ENCODE measurements at places on chromosomes 6 and 20. TPM values are rescaled to one million over a fixed set of nuclear protein-coding genes. Genes with fewer than 3 reads are reported as not detected.

GRCh38 chr20:47710665-47711045 lies 74.6 kb downstream of the SULF2 start:
- DNase-seq, result no peak

DNA sequence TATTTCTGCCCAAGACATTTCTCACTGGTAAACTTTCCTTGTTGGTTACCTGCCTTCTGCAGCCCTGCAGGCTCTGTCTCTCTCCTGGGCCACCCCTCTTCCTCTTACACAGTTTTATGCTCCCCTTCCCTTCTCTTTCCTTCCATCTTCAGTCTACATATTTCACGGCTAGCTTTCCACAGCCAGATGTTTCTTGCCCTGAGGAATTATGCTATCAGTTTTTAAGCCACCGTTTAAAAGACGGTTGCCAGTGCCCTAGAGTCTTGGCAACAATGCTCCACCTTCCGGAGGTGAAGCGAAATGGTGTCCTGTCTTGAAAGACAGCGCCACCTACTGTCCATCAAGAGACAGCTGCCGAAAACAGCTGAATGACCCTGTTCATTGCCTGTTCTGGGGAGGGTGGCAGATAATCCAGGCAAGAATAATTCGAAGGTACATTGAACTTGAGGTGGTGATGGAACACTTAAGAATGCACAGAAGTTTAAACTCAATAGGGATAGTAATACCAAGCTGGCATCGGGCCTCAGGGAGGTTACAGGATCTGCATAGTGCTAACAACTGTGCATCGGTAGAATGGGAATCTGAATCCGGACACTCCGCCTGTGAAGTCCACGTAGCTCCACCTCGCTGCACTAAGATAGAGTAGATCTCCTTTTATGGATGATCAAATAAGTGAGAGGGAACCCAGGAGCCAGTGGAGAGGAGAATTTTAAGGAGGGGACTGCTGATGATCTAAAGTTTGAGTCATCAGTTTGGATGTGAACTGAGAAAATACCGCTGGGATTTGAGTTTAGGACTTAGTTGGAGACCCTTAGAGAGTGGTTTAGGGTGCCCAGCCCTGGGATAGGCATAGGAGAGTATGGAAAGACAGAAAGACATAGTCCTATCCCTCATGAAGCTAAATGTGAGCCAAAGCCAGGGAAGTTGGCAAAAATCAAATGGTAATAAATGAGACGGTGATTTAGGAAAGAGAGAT lies 4.8 kb upstream of the TRIM40 start:
- peak; percentile 72 for DNase-seq

Gene C6orf163
- total RNA-seq, result 1.6 TPM

DNA sequence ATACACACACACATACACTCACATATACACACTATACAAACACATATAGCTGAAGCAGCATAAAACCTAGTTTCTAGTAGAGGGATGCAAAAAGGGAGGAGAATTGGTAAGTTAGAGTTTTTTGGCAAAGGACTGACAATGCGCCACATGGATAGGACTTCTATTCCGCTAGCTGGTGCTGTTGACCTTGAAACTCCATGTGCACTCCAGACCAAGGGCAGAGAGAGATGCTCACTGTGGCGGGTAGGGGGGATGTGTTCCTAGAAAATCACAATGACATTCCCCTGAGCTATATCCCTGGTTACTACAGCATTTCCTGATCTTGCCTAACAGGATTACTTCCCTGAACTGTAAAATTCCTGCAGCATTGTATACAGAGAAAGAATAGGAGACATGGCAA lies 19.2 kb downstream of the MICA start:
- no peak for DNase-seq

- DNase-seq, result peak; percentile 38
Observed at GRCh38 chr6:2843138-2843740, 1.6 kb upstream of the SERPINB1 start.

GRCh38 chr6:130120731-130121130 lies 102.0 kb downstream of the SAMD3 start:
- DNase-seq, result no peak

Gene TNFRSF21
- total RNA-seq, result 244 TPM

DNA sequence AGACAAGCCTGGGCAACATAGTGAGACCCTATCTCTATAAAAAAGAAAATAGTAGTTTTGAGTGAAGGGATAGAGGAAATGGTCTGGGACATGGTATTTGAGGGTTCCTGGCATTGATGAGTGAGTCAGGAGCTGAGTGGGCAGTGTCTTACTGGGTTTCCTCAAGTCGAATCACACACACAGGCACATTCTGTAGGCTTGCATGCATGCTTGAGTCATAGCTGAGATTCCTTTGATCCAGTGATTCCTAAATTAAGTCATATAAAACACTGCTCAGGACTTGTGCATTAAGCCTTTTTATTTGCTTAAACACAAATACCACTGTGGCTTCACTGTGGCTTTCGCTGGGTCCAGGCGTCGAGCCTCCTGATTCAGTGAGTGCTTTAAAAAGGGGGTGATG lies 71.8 kb upstream of the TMEM181 start:
- peak; percentile 100 for DNase-seq

DNA sequence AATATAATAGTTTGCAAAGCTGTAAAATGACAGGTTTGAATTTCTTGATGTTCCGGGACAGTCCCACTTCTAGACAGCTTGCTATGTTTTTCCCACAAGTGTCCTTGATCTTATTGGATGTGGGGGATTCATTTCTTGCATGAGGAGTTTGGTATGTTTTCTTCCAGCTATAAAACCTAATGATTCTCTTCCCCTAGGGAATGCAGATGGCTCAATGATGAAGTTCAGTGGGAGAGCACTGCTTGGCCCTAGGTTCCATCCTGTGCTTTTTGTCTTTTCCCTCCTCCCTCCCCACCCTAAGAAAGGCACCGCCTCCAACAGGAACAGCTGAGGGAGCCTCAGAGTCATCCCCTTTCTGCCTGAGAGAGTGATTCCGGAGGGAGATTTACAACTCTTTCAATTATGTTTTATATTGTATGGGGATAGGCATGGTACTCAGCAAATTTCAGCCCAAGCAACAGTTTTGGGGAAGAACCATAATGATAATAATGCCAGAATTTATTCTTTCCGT lies 149.2 kb downstream of the PHACTR1 start:
- DNase-seq, result no peak

GRCh38 chr20:31579245-31579644 lies 25.8 kb upstream of the ID1 start:
- DNase-seq, result no peak

- DNase-seq, result no peak
Observed at GRCh38 chr20:22576273-22576672, 8.1 kb downstream of the FOXA2 start.

Gene C20orf202
- total RNA-seq, result not detected

DNA sequence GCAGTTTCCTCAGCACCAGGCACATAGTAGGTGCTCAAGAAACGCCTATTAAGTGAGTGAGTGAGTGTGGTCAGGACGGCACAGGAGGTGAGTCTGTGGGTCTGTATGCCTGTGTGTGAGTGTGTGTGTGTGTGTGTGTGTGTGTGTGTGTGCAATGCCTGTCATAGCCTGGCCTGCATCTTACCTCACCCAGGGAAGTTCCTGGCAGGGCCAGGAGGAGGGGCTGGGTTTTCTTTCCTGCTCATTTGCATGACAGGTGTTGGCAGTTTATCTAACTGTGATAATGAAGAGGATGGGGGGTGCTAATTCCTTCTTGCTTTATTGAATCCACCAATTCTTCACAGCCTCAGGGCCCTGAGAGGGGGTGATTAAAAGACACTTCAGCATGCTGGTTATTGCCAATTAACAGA lies 146.7 kb upstream of the MLN start:
- no peak for DNase-seq

- DNase-seq, result no peak
Observed at GRCh38 chr6:168270274-168271172, 49.1 kb downstream of the DACT2 start.

DNA sequence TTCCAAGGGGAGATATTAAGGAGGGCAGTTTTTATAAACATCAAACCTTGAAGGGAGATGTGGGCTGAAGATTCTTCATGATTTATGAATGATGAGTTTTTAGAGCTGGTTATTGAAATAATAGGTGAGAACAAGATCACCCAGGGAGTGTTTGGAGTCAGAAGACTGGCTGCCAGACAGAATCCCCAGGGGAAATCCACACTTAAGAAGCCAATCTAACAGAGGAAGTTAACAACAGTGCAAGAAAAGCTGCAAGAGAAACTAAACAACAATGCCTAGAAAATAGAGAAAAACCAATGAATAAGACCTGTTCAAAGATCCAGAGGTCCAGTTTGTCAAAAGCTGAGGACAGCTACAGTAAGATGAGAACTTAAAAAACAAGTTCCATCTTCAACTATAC lies 167.9 kb upstream of the MAN1A1 start:
- no peak for DNase-seq

DNA sequence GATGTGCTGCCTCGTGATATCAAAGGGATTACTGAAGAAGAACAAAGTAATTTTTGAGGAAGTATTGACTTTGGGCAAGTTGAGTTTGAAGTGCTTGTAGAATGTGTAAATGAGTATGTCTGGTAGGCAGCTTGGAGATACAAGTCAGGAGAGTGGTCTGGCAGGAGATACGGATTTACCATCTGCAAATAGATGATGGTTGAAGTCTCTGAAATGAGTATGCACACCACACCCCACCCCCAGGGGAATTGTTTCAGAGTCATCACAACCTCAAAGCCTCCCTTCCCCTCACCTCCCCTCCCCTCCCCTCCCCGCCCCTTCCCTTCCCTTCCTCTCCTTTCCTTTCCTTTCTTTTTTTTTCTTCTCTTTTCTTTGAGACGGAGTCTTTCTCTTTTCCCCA lies 16.4 kb upstream of the MCUR1 start:
- DNase-seq, result no peak

Gene PACSIN1
- 0.46 TPM for total RNA-seq

DNA sequence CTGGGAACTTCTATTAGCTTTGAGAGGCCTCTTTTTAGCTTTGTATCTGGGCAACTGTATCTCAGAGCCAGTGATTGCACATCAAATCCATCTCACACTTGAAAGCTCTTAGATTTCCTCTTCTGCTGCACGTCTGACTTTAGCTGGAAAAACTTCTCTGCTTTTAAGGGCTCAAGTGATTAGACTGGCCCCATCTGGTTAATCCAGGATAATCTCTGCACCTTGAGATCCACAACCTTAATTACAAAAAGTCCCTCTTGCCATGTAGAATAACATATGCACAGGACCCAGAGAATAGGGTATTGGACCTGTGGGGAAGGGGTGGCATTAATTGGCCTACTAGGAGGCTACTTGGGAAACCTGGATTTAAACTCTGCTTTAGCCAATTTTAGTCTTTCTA lies 24.2 kb downstream of the KLHL31 start:
- DNase-seq, result no peak
